Osteocyte (in vitro differentiated cells): ENCODE measurements at places on chromosomes 3 and 15.

DNA sequence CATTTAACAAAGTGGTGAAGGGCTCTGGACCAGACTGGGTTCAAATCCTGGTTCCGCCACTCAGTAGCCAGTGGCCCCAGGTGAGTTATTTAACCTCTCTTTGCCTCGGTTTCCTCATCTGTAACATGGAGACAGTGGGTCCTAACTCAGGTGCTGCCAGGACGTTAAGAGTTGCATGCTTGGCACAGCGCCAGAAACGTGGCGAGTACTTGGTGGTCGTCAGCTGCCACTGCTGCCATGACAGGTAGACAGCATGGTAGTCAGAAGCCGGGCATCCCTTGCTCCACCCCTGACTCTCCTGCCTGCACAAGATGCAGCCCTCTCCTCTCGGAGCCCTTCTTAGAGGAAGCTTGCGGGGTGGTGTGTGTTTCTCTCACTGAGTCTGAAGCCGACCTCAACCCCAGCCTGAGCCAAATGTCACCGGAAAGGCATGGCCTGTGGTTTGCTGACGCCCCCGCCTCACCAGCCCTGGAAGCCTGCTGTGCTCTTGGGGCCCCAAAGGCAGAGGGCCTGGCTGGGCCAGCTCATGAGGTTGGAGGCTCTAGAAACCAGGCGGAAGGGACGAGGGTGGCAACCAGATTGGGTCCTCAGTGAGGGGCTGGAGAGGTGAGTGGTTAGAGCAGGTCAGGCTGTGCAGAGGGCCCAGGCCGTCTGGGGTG is 160.8 kb upstream of the TLE3 start:
- DNase-seq: no peak

GRCh38 chr3:159829539-159830227 is 159.0 kb upstream of the IL12A start:
- DNase-seq: no peak

DNA sequence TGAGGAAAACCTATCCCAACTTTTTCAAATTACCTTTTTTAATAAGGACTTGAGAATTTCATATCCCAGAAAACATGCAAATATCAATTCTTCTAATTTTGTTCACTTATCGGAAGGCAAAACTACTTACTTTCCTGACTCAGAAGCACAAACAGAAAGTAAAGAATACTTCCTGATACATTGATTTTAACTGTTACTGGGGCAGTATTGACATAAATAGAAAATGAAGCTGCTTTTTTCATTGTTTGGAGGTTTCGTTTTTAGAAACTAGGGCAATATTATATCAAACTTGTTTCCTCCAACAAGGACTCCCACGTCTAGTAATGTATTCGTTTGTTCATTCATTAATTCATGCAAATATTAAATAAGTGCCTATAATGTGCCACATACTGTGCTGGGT is 19.1 kb downstream of the PAQR9 start:
- DNase-seq: no peak

DNA sequence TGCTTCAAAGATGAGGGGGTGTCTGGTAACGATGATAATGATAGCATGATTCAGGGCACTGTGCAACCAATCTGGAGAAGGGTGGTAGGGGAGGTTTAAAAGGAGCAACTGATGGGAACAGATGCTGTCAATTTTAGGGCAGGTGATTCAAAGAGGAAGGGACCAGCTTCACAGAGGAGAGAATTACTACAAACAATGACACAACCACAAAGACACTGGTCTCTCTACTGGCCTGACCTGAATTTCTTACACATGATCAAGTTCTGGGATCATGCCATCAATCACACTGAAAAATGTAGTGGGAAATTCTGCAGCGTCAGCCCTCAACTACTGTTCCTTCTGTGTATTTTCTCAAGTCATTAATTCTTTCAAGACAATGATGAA is 2.6 kb upstream of the CDV3 start:
- no peak for DNase-seq

DNA sequence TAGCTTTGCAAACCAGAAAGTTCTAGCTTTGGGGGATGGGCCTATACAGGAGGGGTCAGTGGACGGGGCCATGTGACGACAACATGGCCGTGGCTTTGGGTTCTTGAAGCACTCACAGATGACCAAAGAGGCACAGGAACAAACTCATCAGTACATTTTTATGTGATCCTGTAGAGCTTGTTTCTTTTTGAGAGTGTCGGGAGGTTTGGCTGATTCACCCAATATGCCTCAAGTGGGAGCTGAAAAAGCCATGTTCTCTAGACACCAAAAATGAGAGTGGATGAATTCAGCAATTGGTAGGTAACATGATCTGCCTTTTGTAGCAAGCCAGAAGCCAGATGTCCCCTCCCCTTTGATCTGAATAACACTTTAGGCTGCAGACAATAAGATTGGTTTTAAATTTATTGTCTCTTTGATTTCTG is 30.1 kb downstream of the GREM1 start:
- DNase-seq: no peak

GRCh38 chr3:9141928-9142289 is 107.5 kb downstream of the SRGAP3 start:
- no peak for DNase-seq

DNA sequence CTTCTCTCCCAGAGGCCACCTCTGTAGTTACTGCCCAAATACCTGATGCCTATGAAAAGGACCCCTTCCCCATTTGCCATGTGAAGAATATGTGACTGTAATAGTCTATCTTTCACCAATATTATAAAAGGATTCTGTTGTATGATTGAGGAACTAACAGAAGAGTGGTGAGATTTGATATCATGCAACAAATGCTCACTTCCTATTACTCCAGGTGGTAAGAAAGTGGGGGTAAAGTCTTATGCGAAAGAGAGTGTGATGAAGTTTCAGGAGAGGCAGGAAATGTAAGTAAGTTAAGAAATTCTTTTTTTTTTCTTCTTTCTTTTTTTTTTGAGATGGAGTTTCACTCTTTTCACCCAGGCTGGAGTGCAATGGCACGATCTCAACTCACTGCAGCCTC is 24.4 kb upstream of the RAP2B start:
- DNase-seq: no peak

GRCh38 chr3:162740941-162741596 is 1244.5 kb downstream of the OTOL1 start:
- no peak for DNase-seq

DNA sequence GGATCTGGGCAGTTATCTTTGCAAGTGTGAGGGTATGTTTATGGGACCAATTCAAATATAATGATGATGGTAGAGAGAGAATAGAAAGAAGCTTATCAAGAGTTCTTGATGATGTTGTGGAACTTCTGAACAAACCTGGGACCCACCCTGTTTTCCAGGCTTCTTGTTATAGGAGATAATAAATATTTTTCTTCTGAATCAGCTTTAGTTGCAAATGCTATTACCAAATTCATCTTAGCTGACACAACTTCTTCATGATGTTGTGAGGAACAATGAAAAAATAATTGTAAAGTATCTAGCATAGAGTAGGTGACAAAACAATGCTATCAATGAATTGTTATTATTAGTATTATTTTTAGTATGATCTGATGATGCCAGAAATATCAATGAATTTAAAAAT is 43.5 kb upstream of the PTX3 start:
- DNase-seq: no peak

GRCh38 chr3:140557476-140557875 is 120.4 kb upstream of the TRIM42 start:
- DNase-seq: no peak
